ENCODE measurements at places on chromosomes 4 and X.

DNA sequence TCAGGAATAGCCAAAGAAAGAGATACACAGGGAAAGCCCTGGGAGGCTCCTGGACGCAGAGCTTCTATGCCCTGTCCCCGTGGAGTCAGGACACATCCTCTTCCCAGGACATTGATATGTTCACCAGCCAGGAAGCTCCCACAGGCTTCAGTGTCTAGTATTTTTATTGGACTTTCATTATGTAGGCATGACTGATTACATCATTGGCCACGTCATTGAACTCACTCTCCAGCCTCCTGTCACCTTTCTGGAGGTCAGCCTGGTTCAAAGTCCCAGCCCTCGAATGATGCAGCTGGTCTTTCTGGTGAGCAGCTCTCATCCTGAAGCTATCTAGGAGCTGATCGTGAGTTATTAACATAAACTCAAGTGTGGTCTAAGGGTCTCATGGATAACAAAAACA, 104.1 kb downstream of the CPEB2 start:
- no peak for DNase-seq

DNA sequence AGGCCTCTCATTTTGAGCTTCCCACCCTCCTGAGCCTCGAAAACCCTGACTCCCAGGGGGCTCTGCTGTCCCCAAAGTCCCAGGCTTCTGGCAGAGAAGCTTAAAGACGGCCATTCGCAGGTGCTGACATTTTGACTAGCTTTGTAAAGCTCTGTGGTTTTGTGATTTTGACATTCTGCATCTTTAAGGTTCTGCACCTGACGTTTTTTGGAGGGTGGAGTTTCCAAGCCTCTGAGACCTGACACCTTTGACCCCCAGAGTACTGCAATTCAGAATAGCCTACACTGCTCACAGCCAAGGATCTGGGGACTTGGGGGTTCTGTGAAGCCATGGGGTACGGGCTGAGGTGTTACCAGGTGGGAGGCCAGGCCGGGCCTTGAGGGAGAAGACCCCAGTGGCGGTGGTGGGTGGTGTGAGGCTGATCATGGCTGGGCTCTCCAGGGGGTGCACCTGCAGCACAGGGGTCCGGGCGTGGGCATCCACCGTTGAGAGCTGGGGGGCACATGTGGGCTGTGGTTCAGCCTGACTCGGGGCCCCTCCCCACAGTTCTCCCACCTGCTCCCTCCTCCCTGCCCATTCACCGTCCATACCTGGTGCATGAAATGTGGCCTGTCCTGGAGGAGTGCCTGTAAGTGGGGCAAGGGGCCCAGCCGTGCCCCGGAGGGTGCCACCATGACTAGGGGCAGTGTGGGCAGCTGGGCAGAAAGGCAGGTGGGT, 7.3 kb downstream of the FOXP3 start:
- no peak for DNase-seq

DNA sequence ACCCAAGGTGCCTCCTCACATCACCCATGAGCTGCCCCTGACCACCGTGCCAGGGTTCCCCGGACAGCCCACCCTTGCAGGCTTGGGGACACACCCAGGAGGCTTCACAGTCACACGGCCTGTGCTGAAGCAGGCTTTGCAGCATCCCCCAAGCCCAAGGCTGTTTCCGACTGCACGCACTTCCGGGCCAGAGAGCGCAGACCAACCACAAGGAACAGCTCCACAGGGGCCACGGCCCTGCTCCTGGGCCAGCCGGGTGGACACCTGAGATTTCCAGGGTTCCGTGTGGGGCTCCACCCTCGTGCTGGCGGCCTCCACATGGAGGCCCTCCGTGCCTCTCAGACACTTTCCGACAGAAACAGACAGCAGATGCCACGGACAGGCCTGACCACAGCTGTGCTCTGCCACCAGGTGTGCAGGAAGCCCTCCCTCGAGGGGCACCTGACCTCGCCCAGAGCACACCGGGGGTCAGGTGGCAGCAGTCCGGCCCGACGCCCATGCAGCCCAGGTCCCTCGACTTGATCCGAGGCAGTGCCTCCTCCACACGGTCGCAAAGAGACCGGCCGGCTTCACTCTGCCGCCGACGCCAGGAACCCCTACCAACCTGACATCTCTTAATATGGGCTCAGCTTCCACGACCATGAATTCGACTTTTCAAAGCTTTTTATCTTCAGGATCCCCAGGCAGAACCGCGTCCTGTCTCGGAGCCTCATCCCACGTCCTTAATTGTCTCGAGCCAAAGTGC, 8.0 kb downstream of the CTBP1 start:
- DNase-seq, result no peak

GRCh38 chr4:122090989-122091388, 61.1 kb upstream of the BLTP1 start:
- DNase-seq, result no peak

GRCh38 chrX:87489071-87489470, 28.5 kb upstream of the KLHL4 start:
- no peak for DNase-seq

- DNase-seq, result no peak
Measured at GRCh38 chr4:100391863-100392262, 126.0 kb downstream of the EMCN start.

- DNase-seq, result no peak
Measured at GRCh38 chrX:106649523-106650428, 38.0 kb downstream of the RADX start.

GRCh38 chr4:153215921-153216320, 11.7 kb downstream of the TRIM2 start:
- DNase-seq, result no peak

- no peak for DNase-seq
Measured at GRCh38 chr4:58560736-58561135, 1450.6 kb upstream of the IGFBP7 start.

- DNase-seq, result no peak
Measured at GRCh38 chr4:41009411-41009810, 204.9 kb downstream of the APBB2 start.

DNA sequence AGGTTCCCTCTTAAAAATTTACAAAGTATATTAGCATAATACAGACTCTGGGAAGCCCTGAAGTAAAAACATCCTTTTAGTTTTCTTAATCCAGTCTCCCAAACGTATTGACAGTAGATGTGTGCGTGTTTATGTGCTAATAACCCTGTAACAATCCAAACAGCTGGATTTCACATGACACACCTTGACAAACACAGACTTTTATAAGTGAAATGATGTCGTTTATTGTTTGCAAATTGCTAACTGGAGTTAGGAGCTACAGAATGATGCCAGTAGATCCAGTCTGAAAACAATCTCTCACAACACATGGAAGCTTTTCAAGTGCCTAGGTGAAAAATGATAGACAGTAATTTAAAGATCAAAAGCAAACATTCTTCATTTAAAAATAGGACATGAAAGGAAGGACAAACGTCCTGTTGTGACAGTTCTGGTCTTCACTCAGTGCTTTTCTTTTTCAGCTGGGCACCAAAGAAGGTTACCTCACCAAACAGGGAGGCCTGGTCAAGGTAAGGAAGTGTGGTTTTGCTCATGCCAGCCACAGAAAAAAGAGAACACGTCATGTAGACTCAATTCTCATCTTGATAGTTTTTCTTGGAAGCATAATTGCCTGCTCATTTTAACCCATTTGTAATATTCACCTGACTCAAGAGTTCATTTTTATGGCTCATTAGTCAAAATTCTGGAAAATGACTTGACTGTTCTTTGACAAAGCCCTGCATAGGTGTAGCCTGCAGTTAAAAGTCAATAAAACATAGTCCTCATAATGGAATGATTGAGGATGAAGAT, 32.9 kb downstream of the LAMTOR3 start:
- peak; percentile 14 for DNase-seq

- DNase-seq, result no peak
Measured at GRCh38 chr4:141144207-141144606, 10.9 kb upstream of the RNF150 start.

- no peak for DNase-seq
Measured at GRCh38 chrX:12975991-12976558, 1.2 kb downstream of the TMSB4X start.

DNA sequence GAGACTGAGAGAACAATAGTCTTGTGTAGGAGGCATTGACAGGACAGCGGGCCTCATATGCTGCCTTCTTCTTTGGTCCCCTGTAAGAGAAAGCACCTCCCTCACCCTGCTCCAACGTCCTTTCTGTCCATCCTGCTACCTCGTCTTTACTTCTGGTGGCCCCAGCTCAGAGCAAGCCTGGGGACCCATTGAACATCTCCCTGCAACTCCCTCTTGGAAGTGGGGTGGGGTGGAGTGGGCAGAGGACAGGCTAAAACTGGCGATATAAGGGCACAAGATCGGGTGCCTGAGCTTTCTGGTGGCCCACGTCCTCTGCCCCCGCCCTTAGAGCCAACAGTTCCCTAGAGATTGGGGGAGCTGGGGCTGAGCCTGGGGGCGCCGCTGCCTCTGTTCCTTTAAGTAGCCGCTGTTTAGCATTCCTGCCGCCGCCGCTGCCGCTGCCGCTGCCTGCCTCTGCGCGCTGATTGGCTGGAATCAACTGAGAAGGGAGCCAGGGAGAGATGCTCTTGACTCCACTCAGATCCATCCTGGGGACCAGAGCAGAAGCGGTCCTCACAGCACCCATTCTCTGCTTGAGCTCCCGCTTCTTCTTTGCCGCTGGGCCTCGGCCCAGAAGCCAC, at the start of gene DLG3:
Gene DLG3 (plus strand): TSS at position 510 of the 620 bp plus-strand sequence. CDS start 367 bp downstream, outside the sequence.
- DNase-seq, result no peak

GRCh38 chr4:76962406-76963130, 13.0 kb downstream of the SEPTIN11 start:
- DNase-seq, result no peak

DNA sequence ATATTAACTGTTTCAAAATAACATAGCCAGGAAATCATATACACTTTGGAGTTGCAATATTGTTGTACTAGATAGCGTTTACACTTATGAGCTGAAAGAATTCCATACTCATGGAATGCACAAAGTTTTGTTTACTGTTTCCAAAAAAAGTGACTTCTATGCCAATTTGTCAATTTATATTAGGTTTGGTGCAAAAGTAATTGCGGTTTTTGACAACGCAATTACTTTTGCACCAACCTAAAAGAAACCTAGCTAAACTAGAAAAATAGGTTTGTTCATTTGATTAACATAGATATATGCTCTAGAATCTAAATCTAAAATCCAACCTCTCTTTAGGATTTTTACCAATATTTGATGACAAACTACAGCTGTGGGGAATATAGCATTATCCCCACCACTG, 15.2 kb downstream of the RXFP1 start:
- no peak for DNase-seq

- no peak for DNase-seq
Measured at GRCh38 chr4:11512871-11513270, 84.2 kb upstream of the HS3ST1 start.

- DNase-seq, result no peak
Measured at GRCh38 chr4:98838977-98839618, 89.8 kb downstream of the EIF4E start.

DNA sequence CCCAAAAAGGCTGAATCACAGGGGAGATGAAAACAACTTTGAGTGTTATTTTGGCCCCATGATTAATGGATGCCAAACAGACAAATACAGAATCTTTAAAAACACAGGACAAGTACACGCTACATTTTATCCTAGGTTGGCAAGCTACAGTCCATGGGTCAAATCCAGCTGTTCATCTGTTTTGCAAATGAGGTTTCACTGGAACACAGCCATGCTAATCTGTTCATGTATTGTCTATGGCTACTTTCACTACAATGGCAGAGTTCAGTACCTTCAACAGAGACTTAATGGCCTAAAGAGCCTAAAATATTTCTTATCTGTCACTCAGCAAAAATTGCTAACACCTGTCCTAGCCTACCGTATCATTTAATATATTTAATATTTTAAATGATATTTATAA, 1548.5 kb upstream of the IGFBP7 start:
- DNase-seq, result no peak

DNA sequence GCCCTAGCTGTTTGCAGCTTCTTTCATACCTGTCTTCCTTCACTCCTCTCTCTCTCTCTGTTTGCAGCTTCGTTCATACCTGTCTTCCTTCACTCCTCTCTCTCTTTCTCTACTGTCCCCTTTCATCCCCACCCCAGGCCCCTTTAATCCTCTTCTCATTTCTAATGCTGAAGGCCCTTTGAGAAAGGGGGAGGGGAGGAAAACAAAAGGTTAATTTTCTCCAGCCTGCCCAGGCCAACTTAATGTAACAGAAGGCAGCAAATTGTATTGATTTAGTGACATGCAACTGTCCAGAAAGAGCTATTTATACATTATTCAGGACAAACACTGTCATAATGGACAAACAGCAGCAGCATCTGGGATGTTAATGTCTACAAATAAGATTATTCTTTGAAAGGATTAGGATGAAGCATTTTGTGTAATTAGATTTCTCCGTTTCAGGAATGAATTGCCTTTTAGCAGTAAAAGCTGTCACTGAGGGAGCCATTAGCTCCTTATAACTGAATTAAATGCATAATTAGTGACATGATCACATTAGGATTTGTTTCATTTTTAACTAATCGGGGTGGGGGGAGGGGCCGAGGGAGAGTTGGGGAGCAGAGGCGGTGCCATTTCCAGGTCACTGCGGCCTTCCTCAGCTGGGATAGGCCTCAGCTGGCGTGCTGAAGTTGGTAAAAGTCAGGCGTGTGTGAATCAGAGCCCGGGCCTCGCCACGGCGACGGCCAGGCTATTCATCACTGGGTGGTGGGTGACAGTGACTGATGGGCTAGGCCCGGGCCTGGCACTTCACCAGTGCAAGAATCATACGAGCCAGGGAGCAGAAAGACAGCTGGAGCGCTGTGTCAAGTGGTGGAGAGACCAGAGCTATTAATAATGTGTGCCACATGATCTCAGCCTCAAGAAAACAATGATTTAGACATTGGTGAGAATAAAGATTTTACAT, 174.5 kb downstream of the NKX6-1 start:
- no peak for DNase-seq

DNA sequence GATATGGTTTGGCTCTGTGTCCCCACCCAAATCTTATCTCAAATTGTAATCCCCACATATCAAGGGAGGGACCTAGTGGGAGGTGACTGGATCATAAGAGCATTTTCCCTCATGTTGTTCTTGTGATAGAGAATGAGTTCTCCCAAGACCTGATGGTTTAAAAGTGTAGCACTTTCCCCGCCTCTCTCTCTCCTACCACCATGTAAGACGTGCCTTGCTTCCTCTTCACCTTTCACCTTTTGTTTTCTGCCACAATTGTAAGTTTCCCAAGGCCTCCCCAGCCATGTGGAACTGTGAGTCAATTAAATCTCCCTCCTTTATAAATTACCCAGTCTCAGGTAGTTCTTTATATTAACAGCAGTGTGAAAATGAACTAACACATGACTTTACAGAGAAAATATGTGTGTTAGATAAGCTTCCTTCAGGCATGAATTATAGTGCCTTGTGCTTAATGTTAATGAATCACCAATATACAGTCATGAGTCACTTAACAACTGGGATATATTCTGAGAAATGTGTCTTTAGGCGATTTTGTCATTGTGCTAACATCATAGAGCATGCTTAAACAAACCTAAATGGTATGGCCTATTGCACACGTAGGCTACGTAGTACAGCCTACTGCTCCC, 37.9 kb downstream of the PDGFC start:
- DNase-seq, result no peak

- no peak for DNase-seq
Measured at GRCh38 chr4:189912170-189912569, 28.5 kb upstream of the FRG1 start.

DNA sequence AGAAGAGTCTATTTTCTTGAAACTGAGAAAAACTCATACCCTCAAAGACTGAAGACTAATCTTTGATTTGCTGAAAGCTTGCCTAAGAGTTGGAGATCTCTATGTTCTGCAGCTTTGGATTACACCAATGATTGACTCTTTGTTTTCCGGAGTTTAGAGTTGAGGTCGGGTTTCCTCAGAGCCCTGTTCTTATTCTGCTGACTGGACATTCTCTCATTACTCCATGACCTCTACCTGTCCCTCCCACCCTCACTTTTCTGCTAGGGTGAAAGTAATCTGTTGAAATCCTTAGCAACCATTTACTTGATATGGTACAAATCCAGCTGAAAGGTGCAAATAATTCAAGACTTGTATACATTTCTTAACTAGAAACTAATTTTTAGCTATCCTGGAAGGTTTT, 421.5 kb upstream of the FRG1 start:
- DNase-seq, result no peak
